ENCODE measurements at places on chromosomes 1 and 21. TPM values are rescaled to one million over a fixed set of nuclear protein-coding genes. Genes with fewer than 3 reads are reported as not detected.

GRCh38 chr21:28936036-28936435 is 56.6 kb downstream of the LTN1 start:
- DNase-seq, result no peak
- H3K27ac ChIP-seq, result no peak overlapping the region
- H3K36me3 ChIP-seq, result peaks cover 13% of the 10 kb centered on the region

DNA sequence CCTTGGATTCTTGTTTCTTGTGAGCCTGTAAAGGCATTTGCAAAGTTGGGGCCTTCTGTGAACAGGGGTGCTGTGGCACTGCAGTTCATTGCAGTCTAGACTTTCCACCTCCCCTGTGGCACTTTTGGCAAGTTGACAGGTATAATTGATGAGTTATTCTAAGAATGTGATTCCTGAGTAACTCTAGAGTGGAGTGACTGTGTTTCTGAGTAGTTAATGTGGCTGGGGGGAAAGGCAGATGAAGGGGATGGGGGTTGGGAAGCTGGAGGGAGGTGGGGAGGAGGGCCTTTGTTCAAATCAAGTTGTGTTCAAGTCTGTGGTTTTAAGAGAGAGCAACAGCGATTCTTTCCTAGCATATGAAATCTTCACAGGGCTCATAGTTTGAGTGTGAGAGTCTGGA is 32.9 kb downstream of the PBX1 start:
- no peaks in the 10 kb centered on the region for H3K27me3 ChIP-seq
- peaks cover 44% of the 10 kb centered on the region for H3K4me1 ChIP-seq
- no peak overlapping the region for H3K27ac ChIP-seq

- no peak overlapping the region for H3K4me3 ChIP-seq
- no peaks in the 10 kb centered on the region for H3K36me3 ChIP-seq
- H3K4me1 ChIP-seq, result peaks cover 9% of the 10 kb centered on the region
Measured at GRCh38 chr1:94119796-94120569, 965 bp downstream of the ABCA4 start.

The CRP gene
- total RNA-seq, result 3.6 TPM

- no peak overlapping the region for H3K4me3 ChIP-seq
- H3K27ac ChIP-seq, result no peak overlapping the region
- H3K27me3 ChIP-seq, result no peaks in the 10 kb centered on the region
- H3K36me3 ChIP-seq, result no peaks in the 10 kb centered on the region
Measured at GRCh38 chr1:78678324-78678723, 28.7 kb downstream of the IFI44 start.

- no peaks in the 10 kb centered on the region for H3K4me1 ChIP-seq
- no peak overlapping the region for H3K4me3 ChIP-seq
- H3K27ac ChIP-seq, result no peak overlapping the region
- DNase-seq, result no peak
Measured at GRCh38 chr21:14482165-14482564, 64.0 kb downstream of the SAMSN1 start.

DNA sequence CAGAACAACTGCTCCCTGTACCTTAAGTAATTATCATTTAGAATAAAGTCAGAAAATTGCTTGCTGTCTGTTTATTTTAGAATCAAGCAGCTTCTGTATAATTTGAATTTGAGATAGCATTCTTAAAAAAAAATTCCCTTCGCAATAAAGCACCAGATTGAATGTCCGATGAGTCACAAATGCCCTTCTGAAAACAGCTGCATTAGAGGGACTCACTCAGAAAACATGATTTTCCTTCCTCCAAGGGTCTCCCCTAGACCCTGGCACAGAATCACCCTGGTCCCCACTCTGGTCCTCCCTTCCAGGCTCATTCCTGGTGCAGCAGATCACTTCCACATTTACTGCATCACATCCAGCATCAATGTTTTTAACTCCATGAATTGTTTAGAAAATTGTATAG is 471.1 kb upstream of the VAMP3 start:
- no peaks in the 10 kb centered on the region for H3K27me3 ChIP-seq
- DNase-seq, result no peak
- H3K27ac ChIP-seq, result no peak overlapping the region
- no peak overlapping the region for H3K4me3 ChIP-seq
